HuH-7.5 (cell line): ENCODE measurements at places on chromosomes 11 and 22.

DNA sequence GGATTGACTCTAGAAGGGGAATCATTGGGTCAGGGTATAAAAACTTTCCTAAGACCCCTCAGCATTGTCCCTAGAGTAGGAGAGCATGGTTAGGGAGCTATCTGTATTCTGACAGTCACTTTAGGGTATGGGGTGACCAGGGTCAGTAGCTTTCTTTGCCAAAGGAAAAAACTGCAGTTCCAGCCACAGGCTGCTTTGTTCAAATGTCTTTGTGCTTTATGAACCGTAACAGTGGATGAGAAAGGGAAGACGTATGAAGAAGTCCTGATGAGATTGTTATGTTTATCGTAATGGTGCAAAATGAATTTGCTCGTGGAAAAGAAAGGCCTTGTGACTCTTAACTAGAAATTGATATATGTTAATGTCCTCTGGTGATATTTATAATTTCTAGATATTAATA, 30.0 kb downstream of the CYB5R2 start:
- no peak for DNase-seq

DNA sequence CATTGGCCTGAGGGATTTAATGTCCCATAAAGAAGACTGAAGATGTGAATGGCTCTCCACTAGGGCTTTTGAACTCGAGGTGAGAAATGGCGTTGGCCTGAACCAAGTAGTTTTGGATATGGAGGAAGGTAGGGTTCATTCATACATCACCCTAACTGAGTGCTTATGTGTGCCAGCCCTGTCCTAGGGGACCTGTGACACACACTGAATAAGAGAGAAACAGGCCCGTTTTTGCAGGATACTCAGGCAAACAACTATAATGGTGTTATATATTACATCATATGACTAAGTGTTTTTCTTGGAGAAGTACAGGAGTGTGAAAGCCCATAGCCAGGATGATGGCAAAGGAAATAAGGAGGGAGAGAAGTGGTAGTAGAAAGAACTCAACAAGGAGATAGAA, 368.1 kb downstream of the TMEM135 start:
- DNase-seq = no peak

DNA sequence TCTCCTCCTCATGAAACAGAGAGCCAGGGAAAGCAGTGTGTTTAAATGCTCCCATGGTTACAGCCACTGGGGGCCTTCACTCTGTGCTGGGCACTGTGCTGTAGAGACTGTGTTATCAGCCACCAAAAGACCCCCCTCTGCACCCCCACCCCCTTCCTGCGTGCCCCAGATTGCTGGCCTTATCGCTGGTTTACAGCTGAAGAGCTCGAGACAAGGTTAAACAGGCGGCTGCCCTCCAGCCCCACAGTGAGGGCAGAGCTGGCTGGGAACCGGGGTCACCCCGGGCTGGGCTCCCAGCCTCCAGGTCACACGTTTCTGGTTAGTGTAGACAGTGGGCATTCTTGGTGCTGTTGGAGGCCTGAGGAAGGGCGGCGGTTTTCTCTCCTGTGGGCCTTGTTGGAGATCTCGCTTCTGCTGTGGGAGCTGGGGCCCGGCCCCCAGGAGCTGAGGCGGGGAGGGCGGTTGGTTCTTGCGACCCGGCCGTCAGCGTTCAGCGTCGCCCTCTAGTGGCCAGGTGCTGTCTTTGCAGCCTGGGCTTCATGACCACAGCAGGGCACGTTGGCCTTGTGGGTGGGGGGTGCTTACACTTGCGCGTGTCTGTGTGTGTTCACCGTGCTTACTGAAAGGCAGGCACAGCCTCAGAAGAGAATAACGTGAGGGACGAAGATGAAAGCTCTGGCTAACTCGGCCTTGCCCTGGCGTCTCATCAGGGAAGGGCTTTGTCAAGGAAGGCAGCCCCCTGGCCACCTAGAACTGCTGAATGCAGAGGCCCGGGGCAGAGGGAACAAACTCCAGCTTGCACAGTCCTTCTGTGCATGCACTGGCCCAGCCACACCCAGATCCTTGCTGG, 40.8 kb downstream of the TBC1D22A start:
- DNase-seq = peak; percentile 63

DNA sequence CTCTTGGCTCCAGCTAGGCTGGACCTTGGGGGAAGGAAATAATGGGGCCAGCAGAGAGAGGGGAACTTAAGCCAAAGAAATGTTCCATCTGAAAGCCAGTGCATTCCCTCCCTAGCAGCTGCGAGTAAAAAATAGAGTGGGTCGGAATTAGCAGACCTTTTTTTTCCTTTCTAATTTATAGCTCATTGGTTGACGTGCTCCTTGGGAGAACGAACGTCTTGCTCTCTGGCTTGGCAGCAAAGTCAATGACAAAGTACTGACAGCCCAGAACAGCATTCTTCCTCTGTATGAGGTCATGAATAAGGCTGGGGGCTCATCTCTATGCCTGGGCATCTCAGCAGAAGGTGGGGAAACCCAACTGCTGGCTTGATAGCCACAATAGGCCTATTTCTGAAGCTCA, 65.0 kb downstream of the SEZ6L start:
- DNase-seq = no peak

DNA sequence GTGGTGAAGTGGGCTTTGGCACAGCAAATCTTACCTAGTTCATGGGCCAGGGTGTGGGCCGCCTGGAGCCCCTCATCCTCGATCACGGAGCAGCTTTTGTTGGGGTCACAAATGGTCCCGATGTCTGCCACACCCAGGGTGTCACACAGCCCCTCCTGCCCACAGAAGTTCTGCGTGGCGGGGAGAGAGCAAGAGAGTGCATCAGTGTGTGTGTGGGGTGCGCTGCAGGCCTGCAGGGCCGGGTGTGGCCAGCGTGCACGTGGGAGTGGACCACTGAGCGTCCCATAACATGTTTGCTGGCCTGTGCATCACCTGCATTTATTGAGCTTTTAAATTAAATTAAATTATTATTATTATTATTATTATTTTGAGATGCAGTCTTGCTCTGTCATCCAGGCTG, 11.5 kb downstream of the ADAMTS8 start:
- DNase-seq = no peak

DNA sequence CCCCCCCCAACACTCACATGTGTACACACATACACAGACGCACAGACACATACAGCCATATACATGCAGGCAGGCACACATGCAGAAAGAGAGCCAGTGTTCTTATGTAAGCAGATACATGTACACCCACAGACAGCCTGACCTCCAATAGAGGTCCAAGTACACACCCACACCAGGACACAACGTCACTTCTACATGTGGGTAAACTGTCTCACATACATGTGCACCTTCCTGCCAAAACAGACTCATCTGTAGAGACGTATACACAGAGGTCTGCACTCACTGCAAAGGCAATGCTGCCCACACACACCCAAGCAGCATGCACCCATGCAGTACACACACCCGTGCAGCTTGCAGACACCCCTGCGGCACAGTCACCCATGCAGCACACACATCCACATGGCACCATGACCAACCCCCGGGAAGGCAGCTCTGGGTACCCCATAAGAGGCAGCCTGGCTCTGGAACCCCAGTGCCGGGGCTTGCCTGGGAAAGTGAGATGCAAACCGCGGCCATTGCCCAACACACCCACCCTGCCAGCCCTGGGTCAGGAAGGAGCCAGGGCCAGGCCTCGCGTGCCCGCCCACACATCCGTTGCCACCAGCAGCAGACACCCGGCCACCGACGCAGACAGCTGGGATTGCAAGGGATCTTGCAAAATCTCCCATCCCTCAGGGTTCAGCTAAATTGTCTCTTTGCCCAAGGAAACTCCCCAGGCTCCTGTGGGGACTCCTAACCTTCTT, 10.1 kb downstream of the CASTOR1 start:
- no peak for DNase-seq

GRCh38 chr11:19903620-19904069, 191.0 kb downstream of the NAV2 start:
- no peak for DNase-seq

DNA sequence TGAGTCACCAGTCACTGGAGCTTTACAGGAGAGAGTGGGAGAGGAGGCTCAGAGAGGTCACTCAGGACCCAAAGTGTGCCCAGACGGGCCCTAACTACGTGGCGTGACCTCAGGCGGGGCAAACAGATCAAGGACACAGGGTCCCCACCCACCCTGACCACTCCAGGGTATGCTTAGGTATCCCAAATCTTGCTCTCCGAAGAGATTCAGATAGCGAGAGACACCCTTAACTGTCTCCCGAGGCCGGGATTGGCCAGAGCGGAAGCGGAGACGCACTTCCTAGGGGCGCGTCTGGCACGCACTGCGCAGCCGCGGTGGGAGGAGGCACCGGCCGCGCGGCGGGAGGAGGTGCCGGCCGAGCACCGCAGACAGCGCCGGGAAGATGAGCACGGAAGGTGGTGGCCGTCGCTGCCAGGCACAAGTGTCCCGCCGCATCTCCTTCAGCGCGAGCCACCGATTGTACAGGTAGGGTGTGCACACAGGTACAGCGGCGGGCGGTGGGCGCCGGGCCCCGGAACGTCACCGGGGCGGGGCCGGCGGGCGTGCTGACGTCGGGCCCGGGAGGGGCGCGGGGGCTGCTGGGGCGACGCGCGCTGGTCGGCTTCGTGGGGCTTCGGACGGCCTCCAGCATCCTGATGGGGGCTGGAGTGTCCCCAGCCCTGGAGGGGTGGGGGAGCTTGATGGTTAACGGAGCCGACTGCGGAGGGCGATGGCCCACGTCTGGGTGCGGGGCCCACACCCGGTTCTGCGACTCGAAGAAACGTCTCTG, at the start of gene PTS:
Gene PTS (plus strand): TSS at position 367 of the 769 bp plus-strand sequence. CDS start 16 bp downstream, at position 383.
- peak; percentile 81 for DNase-seq

DNA sequence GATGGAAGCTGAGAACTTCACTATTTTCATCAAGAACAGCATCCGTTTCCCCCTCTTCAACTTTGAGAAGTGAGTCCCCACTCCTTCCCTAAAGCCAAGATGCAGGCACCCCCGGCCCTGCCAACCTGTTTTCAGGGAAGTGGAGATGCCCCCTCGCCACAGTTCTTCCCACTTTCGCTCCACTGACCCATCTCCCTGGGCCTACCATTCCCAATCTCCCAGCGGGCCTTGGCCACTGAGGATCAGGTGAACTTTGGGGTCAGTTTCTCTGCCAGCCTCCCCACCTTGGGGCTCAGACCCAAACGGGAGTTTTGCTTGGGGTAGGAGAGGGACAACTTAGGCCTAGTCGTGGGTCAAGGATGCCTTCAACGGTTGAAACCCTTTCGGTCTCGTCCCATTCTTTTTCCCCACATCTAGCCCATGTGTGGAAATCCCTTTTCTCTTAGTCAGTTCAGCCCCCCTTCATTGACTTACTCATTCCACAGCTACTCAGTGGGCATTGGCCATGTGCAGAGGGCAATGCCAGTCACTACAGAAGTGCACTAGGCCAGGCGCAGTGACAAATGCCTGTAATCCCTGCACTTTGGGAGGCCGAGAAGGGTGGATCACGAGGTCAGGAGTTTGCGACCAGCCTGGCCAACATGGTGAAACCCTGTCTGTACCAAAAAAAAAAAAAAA, 10.6 kb downstream of the P2RX3 start:
- no peak for DNase-seq

DNA sequence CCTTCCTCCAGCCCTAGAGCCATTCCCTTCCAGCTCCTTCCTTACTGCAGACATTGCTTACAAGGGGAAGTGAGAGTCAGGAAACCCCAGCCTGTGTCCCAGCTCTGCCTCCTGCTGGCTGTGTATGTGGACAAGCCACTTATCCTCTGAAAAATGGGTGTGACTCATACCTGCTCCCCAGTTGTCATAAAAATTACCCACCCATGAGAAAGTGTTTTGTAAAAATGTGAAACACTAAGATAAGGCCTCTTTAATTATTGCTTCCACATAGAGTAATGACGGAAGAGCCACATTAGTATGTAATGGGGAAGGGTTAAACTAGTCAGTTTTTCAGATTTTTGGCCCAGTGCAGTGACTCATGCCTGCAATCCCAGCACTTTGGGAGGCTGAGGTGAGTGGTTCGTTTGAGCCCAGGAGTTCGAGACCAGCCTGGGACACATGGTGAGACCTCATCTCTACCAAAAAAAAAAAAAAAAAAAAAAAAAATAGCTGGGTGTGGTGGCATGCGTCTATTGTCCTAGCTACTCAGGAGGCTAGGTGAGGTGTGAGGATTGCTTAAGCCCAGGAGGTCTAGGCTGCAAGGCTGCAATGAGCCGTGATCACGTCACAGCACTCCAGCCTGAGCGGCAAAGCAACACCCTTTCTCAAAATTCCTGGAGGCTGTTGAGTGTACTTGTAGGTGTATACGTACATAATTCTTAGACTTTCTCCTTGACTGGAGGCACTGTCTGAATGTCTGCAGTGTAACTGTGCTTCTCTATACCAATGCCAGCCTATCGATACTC, 84.9 kb downstream of the CTTN start:
- peak; percentile 47 for DNase-seq

GRCh38 chr11:90453525-90453924, 230.7 kb upstream of the CHORDC1 start:
- DNase-seq = no peak

- DNase-seq = peak; percentile 81
These were observed 23.9 kb upstream of the SCGB1A1 start for GRCh38 chr11:62394825-62395538.

DNA sequence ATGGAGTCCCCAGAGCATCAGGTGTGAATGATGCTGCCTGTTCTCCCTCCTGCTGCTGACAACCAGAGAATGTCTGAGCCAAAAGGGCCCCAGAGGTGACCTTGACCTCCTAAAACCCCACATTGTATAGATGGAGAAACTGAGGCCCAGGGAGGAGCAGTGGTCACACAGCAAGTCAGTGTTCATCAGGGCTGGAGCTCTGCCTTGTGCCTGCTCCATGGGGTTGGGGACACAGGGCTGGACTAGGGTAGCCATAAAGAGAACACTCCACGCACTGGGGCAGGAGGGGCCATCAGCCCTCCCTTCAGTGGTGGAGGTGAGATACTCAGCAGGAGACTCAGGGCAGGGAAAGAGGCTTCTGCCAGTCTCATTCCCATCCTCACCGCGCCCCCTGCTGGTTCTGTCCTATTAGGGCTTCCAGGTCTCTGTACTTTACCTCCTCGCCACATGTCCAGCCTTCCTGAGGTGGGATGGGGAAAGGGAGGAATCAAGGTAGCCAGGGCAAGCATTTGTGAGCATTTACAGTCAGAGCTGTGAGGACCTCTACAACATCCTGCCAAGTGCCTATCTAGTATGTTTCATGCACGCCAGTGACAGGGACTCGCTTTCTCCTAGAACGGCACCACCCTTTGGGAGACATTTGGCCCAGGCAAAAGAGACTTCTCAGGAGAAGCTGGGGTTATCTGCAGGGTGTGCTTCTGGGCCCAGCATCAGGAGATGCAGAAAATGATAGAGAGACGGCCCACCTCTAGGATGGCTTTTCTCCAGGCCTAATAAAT, 43.2 kb downstream of the NEU3 start:
- DNase-seq = peak; percentile 31

DNA sequence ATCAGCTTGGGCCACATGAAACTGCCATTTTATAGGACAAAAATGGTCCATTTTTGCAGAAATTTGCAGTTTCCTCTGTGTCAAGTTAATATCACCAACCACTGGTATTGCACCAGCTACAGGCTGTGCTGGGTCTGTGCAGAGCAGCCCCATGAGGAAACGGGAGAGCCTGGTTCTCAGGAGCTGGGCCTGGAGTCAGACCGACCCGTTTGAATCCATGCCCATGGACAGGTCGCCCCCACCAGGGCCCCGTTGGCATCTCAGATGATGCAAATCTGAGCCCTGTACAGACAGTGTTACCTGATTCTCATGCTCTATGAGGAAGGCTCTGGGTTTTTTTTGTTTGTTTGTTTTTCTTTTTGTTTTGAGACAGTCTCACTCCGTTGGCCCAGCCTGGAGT, 9.8 kb upstream of the SEC14L6 start:
- DNase-seq = no peak

- DNase-seq = no peak
These were observed 22.0 kb upstream of the TLCD5 start for GRCh38 chr11:120303004-120303637.

- no peak for DNase-seq
These were observed 36.8 kb downstream of the MCHR1 start for GRCh38 chr22:40716116-40716515.
